SHP77 treated with DMSO at 0.1 percent for 48 hours (cell line): ENCODE measurements at places on chromosomes 11 and 22.

- DNase-seq: no peak
Measured at GRCh38 chr11:94630221-94630620, 63.1 kb downstream of the PIWIL4 start.

GRCh38 chr22:17086296-17086695, 1.5 kb downstream of the IL17RA start:
- DNase-seq: no peak

DNA sequence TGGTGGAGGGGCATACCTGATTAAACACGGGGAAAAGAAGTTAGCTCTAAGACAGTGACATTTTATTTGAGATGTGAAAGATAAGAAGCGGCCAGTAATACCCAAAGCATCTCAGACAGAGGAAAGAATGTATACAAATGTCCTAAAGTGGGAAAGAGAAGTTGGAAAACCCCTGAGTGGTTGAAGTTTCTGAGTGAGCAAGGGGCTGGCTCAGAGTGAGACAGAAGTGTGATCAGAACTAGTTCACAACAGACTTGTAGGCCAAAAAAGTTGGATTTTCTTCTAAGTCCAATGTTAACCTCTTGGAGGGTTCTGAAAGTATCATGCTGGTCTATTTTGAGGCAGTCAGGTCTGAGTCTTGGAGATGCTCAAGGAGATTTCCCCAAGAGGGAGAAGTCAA, 608.7 kb downstream of the SOX6 start:
- no peak for DNase-seq

- no peak for DNase-seq
Measured at GRCh38 chr11:112966561-112966960, 5.3 kb downstream of the NCAM1 start.

DNA sequence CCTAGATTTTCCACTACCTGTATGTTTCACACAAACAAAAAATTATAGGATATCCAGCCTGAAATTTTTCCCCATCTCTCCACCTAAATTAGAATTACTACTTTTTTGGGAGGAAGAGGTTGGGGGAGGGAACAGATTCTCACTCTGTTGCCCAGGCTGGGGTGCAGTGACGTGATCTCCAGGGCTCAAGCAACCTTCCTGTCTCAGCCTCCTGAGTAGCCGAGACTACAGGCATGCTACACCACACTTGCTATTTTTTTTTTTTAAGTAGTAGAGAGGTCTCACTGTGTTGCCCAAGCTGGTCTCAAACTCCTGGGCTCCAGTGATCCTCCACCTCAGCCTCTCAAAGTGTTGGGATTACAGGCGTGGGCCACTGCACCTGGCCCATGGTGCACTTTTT, 9.5 kb downstream of the JAML start:
- DNase-seq: no peak

- DNase-seq: no peak
Measured at GRCh38 chr11:126153972-126154371, 57.5 kb downstream of the RPUSD4 start.

GRCh38 chr22:21443057-21443734, 24.0 kb upstream of the TMEM191C start:
- DNase-seq: no peak

- DNase-seq: no peak
Measured at GRCh38 chr22:37229012-37229804, 14.9 kb downstream of the RAC2 start.

- DNase-seq: no peak
Measured at GRCh38 chr11:58394195-58394594, 12.5 kb downstream of the OR5B3 start.

DNA sequence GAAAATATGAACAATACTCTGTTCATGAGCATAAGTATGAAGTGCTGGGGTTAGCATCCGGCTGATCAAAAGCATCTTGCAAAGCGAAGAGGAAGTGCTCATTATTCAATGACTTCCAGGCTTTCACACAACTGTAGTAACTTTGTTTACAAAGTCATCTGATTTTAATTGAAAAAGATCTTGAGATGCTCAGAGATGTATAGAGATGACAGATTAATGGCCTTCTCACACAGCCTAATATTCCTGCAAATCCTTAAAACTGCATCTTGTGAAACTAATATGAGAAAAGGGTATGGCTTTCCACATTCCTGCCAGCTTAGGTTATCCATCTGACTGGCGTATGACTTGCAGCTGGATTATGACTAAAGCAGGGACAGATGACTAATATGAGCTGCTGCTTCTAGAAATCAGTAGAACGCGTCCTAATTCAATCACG, 125.4 kb downstream of the CASP12 start:
- DNase-seq: no peak

DNA sequence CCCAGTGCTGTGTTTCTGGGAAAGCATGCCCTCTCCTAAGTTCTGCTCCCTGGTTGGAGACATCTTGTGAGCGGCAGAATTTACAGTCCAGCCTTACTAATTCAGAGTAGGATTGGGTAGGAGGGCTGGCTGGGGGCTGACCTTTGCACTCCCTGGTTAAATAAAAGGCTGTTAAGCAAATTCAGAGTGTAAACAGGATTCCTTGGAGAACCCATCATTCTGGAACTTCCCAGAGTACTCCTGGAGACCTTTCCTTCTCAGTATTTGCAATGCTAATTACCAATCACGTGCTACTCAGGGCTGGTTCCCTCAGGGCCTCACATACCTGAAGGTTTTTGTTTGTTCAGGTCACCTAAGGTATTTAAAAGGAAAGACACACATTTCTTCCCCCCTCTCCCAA, 340.2 kb downstream of the TBC1D22A start:
- no peak for DNase-seq

DNA sequence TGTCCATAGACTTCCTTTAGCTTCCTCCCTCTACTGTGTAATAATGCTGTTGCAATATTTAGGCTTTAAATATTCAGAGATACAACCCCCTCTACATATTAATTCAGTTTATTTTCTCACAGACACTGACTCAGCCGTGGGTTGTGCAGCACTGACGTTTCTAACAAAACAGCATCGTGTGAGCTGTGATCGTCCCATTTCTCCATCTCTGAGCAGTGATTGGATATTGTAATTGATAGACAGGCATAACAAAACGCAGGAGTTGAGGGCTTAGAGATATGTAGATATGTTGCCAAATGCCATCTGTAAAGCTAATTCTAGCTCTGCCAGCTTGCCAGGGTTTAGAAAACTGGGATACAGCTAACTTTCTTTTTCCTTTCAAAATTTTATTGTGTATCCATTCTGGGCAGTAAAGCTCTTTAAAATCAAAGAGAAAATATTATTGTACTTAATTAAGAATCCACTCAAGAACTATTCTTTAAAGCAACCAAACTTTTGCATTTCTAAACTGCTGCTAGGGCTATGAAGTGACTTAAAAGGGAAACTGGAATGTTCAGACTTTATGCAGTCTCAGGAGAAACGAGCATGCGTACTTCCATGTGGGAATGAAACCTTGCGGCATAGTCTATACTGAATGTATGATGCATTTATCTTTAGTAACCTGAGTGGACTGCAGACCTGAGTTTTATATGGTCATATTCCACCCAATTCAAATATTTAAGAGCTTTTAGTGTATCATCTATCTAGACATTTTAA, 22.7 kb downstream of the BTBD10 start:
- no peak for DNase-seq

- DNase-seq: no peak
Measured at GRCh38 chr11:133134314-133135173, 397.8 kb downstream of the OPCML start.

GRCh38 chr22:26251869-26252268, 82.6 kb downstream of the SEZ6L start:
- no peak for DNase-seq

- no peak for DNase-seq
Measured at GRCh38 chr11:73451896-73452295, 75.7 kb downstream of the RELT start.

DNA sequence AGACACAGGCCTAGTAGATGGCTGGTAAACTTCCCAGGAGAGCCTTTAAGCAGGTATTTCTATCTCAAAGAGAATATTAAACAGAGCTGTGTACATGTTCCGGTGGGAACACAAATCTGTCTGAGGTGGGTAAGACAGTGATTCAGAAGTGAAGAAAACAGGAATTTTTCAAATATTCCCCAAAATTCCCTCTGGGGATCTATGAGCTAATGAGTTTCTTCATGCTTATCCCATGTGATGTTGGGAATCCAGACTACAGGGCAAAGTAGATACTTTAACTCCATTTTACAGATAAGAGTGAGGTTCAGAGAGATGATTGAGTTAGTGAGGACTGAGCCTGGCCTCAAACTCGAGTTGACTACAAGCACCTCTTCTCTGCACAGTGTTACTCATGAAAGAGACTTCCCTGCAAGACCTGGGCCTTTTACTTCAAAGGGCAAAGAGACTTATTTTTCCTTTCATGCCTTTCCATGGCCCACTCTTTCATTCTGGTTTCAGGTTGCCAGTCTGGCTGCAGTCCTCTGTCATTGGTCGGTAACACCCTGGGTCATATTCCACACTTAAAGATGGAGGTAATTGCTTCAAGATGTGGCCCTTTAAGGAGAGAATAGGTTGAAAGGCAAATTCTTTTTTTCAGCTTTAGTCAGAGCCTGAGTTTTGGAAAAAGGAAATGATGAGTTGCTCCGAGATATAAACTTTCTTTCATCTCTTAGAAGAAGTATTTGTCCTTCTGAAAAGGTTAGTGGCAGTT, 70.1 kb downstream of the CYB5R2 start:
- DNase-seq: no peak

- no peak for DNase-seq
Measured at GRCh38 chr11:24163146-24163545, 333.7 kb upstream of the LUZP2 start.

GRCh38 chr11:62922653-62923431, 1.7 kb upstream of the CHRM1 start:
- no peak for DNase-seq

GRCh38 chr22:49791682-49792081, 36.0 kb downstream of the BRD1 start:
- DNase-seq: no peak

DNA sequence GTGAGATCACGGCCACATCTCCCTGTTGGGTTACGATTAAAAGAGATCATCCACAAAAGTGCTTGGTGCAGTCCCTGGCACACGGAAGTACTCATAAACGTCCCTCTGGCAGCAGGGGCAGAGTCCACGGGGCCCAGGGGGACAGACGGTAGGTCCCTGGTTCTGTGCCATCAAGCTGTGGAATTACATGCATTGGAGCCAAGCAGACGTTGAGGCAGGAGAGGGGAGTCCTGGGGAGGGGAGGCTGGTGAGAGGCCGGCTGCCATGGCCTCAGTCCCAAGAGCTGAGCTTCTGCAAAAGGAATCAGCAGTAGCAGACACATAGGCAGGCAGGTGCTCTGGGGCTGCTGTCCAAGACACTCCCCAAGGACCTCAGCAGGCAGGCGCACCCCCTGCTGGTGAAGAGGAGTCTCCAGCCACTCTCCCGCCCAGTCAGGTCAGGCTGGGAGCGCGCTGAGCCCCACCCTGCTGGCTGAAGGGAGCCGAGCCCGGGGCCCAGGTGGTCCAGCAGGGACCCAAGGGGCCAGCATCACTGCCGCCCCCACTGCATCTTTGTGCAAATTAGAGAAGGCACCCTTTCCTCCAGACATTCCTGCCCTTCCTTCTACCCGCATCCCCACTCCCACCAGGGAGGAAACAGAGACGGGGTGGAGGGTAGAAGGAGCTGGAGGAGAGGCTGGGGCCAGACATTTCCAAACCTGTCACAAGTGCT, 7.6 kb upstream of the KCTD17 start:
- DNase-seq: peak; percentile 49

DNA sequence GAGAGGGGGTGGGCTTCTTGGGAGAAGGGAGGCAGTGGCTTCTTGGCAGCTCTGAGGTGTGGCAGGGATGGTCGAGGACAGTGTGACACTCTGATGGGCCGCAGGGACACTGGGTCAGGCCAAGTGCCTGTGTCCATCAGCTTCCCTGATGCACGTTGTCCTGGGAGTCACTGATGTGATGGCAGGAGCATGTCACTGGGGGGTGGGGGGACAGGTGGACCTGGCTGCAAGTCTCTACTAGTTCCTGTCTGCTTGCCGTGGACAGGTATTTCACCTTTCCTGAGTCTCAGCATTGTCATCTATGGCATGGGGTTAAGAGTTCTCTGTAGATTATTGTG, 592.9 kb downstream of the TBC1D22A start:
- DNase-seq: no peak

DNA sequence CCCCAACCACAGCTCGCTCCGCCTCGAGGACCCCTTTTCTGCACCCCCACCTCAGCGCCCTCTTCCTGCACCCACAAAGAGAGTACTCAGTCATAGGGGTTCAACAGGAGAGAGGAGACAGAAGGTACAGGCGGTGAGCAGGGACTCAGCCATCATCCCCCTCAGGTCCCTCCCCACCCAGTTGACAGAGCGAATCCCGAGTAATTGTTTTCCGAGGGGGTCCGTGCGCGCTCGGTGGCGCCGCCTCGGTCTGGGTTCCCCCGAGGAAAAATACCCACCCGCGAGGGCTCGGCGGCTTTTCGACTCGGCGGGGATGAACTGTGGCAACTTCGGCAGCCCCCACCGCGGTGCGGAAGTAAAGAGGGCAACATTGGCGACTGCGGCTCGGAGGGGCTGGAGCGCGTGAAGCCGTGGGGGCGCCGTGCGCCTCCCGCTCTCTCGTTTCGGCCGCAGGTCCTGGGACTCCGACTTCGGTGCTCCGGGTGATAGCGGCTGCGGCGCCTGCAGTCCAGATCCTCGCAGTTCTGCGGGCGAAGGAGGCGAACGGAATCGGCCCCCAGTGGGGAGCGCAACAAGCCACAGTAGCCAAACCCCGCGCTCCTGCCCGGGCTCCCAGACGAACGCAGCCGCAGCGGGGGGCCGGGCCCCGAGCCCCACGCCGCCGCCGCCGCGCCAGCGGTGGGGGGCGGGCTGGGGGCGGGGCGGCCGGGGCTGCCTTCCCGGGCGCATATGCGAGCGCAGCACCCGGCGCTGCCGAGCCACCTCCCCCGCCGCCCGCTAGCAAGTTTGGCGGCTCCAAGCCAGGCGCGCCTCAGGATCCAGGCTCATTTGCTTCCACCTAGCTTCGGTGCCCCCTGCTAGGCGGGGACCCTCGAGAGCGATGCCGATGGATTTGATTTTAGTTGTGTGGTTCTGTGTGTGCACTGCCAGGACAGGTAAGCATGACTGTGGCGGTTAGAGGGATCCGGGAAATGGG, at the start of gene NELL1:
Gene NELL1 (plus strand): TSS at position 743 of the 976 bp plus-strand sequence.
- DNase-seq: no peak

GRCh38 chr11:127895776-127896175, 691.6 kb downstream of the ETS1 start:
- no peak for DNase-seq

- no peak for DNase-seq
Measured at GRCh38 chr11:62137276-62137861, 13.6 kb downstream of the INCENP start.

- no peak for DNase-seq
Measured at GRCh38 chr11:69142895-69143294, 12.8 kb upstream of the SMIM38 start.

- no peak for DNase-seq
Measured at GRCh38 chr11:26573896-26574295, 1.8 kb upstream of the MUC15 start.
